K562 (cell line): ENCODE measurements at places on chromosomes 16 and 17.

DNA sequence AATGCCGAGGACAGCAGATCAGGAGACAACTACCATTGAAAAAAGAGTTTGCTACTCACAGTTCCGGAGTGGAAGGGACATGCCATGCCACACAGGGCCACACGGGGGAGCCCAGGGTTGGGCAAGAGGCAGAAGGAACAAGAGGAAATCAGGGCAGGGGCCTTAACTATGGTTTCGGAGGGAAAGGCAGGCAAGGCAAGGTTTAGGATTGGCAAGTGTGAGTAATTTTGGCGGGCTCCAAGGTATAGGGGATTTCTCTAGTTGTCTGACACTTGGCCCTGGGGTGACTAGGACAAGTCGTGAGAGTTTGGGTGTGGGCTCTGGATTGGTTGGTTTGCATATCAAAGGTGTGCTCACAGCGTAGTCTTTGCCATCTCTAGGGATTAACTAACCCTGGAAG is 27.0 kb upstream of the NTN1 start:
- DNase-seq, result peak; percentile 32

DNA sequence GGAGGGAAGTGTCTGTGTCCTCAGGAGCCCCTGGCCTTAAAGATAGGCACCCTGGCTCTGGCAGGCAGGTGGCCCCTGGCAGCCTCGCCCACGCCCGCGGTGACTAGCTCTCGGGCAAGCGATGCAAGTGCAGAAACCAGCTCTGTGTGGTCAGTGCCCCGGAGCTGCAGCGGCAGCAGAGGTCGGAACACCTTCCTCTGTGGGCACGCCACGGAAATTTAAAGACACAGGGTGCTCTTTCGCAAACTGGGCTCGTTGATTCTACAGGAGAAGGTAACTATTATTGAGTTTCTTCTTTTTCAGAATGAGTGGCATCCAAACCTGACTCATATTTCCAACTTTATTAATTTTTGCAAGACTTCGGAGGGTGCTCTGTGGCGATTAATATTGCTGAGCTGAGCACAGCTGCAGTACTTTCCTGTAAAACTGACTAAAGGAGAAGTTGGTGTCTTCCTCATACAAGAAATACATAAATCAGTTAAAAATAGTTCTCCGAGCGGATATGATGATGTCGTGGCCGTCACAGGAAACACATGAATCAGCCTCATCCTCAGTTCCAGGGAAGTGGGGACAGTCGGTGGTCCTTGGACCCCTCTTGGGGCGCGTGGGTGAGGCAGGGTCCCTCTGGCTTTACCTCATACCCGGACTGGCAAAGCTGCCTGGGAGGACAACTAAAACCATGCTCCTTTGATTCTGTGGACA is 120.2 kb downstream of the METRNL start:
- no peak for DNase-seq

DNA sequence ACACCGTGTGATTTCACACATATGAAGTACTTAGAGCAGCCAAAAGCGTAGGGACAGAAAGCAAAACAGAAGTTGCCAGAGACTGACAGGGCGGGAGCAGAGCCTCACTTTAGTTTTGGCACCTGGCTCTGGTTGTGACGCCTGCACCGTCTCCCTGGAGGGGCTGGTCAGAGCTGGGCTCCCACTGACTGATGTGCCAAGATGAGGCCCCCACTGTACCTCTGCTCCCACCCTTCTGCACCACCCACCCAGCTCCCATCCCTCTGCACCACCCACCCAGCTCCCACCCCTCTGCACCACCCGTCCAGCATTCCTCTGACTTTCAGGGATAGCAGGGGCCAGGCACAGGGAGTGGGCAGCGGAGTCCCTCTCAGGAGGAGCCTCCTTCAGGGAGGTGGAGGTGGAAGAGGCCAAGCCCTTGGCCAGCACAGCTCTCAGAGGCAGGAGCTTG is 3.2 kb upstream of the PRSS21 start:
- no peak for DNase-seq

DNA sequence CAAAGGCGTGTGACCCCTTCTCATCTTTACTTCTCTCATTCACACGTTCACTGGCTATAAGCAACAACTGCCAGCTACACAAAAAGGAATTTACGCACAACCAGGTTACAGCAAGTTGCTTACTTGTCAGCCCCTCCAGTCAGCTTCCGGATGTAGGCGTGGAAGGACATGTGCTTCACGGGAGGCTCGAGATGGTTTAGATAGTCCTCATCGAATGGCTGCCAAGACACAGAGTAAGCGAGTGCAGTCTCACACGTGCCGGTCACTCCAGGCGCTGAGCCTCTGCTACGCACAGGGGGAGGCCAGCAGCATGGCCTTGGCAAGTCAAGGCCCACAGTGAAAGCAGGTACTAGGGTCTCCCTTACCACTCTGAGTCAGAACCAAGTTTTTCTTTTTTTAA is 28.3 kb downstream of the NPLOC4 start:
- no peak for DNase-seq

DNA sequence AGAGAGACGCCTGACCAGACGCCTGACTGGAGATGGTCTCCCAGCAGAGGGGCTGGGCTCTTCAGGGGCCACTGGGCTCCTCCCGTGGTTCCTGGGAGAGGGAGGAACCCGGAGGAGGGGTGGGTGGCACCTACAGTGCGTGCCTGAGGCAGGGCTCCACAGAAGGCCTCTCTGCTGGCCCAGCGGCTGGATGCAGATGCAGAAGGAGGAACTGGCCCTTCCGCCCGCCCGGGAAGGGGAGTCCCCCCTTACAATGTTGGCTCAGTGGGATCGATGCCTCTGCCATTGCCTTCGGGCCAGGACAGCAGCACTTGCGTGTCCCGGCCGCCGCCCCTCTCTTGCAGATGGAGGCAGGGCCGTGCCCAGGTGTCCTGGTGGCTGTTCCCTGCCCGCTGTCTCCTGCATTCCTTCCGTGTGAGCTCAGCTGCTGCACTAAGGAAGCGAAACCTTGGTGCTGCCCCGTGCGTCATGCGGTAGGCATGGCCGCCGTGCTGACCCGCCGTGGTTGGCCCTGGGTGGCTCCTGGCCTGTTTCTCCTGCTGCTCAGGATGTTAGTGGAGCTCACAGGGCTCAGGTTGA is 15.1 kb downstream of the BAIAP2 start:
- DNase-seq, result no peak
